ENCODE measurements at places on chromosomes 5 and 9. TPM values are rescaled to one million over a fixed set of nuclear protein-coding genes. Genes with fewer than 3 reads are reported as not detected.

- no peak for DNase-seq
These were observed 45.5 kb downstream of the IRF1 start for GRCh38 chr5:132444841-132445639.

DNA sequence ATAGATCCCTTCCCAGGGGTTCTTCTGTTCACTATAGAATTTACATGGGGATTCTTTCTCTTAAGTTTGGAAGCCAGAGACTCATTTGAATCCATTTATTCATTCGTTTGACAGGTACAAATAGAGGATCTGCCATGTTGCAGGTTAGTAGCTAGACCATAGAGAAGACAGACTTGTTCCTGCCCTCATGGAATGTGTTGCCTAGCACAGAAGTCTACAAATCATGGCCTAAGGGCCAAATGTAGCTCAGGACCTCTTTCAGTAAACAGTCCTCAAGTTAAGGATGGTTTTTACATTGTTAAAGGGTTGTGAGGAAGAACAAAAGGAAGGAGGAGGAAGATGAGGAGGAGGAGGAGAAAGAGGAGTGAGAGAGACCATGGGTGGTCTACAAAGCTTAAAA is 114.7 kb upstream of the SLC44A1 start:
- DNase-seq: no peak

- DNase-seq: no peak
These were observed 36.3 kb upstream of the OTULINL start for GRCh38 chr5:14545308-14545707.

GRCh38 chr5:10604975-10605374 is 41.1 kb downstream of the ANKRD33B start:
- DNase-seq: no peak

DNA sequence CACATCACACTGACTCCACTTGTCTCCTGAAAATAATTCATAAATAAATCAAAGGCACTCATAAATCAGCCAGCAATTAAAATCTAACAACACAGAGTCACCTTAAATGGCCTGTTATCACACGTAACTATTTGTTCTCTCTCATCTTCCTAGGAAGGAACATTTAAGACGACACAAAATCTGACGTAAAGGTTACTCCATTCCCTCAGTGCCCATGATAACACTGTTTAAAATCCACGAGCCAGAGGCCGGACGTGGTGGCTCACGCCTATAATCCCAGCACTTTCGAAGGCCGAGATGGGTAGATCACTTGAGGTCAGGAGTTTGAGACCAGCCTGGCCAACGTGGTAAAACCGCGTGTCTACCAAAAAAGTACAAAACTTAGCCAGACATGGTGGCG is 56.4 kb downstream of the MYO10 start:
- DNase-seq: no peak

PTGDS gene
- 123 TPM for total RNA-seq

RNF183 gene
- not detected for total RNA-seq

FGF10 gene
- total RNA-seq: not detected

C5orf52 gene
- total RNA-seq: not detected
